Activated naive CD4-positive, alpha-beta T cell (primary cell): ENCODE measurements at places on chromosomes 5 and 9.

- DNase-seq = no peak
Measured at GRCh38 chr9:15178631-15179030, 128.4 kb downstream of the TTC39B start.

GRCh38 chr5:111132076-111132475 is 39.9 kb downstream of the WDR36 start:
- no peak for DNase-seq

DNA sequence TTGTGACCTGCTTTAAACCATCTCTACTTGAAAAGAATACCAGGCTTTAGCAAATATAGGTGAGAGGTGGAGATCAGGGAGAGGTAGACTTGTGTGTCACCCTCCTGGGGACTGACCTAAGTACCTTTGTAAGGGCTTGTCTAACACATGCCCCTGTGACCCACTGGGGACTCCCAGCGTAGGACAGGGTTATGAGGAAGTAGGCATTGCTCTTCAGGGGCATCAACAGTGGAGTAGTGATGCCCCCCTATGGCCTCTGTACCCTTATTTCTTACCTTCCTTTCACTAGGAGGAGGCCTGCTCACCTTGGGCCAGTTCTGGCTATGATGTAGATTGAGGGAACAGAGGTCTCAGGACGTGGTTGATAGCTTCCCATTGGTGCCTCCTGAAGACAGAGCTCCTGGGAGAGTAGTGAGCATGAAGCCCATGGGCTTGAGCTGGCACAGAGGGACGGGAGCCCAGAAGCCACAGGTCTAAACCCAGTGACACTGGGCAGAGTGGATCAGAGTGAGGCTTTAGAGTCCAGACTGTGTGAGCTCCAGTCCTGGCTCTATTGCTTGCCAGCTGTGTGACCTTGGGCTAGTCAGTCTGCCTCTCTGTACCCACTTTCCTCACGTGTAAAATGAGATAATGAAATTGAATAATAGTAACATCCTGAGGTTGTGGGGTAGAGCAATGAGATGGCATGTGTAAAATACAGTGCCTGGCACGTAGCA is 191.7 kb downstream of the AOPEP start:
- DNase-seq = no peak

DNA sequence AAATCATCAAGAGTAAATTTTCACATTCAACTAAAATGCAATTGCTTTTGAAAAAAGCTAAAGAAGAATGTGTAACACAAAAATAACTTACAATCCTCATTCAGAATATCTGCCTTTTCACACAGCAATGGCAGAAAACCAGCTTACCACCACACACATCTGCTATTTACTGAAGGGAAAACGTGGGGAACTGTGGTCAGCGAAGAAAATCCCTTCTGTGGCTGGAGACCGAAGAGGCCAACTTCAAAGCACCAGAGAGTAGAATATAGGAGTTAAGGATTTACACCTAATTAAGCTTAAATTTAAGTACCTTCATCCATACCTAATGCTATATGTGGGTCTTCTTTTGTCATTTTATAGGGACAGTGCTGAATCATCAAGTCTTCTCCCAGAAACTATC is 339.6 kb downstream of the DEPDC1B start:
- DNase-seq = no peak

DNA sequence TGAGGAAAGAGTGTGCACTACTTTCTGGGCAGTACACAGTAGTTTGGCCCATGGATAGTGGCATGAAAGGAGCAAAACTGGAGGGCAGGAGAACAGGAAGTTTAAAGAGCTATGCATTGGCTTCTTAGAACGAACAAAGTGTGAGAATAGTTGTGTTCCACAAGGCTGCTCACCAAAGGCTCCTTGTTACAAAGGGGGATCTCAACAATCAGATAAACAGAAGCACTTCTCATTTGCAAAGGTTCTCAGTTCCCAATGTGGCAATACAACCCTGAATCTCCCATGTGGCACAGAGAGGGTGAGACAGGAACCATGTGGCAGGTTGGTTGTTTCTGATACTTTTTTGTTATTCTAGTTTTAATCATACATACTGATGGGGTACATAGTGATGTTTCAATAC is 158.4 kb downstream of the CARTPT start:
- DNase-seq = no peak

GRCh38 chr5:111311666-111312065 is 87.5 kb downstream of the CAMK4 start:
- no peak for DNase-seq

GRCh38 chr5:135660826-135661575 is 82.2 kb upstream of the CXCL14 start:
- DNase-seq = no peak

DNA sequence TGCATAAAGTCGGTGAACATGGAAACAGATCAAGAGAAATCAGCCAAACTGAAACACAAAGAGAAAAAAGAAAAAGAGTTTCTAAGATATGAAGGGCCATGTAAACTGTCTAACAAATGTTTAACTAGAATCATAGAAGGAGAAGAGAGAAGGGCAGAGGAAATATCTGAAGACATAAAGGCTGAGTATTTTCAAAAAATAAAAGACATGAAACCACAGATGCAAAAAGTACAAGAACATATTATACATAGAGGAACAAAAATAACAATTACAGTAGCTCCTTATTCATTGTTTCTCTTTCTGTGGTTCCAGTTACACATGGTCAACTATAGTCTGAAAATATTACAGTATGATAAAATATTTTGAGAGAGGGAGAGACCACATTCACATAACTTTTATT is 106.3 kb downstream of the HOMER1 start:
- DNase-seq = no peak

DNA sequence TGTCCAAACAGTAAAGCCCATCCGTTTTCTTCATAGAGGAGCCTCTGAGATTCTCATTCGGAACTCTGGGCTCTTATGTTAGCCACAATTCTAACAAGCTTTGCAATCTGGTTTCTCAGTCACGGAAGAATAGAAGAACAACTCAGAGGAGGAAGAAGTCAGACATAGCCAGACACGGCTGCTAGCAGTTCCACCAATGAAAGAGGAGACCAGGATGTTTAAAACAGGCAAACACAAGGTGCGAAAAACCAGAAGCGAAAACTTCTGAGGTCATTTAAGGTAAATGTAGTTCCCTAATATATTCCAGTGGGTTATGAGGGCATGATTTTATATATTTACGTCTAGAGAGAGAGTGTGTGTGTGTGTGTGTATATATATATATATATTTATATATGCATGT is 34.1 kb upstream of the GDNF start:
- no peak for DNase-seq

DNA sequence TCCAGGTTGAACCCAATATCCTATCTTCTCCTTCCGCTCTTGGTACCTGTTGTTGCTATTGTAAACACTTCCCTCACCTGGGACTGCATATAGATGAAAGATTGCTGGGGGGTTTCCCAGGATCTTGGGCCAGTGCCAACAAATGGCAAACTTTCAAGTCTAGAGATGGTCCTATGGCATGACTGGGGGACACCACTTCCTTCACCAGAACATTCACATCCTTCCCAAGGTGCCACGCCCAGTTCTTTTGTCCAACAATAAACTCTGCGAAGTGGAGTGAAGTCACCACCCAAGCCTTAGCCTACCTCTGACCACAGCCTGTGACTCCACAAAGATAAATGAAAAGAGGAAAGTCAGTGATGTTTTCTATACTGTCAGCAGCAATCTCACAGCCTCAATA is 34.4 kb downstream of the DOCK8 start:
- no peak for DNase-seq

GRCh38 chr5:148976569-148977381 is 86.1 kb downstream of the SH3TC2 start:
- no peak for DNase-seq

DNA sequence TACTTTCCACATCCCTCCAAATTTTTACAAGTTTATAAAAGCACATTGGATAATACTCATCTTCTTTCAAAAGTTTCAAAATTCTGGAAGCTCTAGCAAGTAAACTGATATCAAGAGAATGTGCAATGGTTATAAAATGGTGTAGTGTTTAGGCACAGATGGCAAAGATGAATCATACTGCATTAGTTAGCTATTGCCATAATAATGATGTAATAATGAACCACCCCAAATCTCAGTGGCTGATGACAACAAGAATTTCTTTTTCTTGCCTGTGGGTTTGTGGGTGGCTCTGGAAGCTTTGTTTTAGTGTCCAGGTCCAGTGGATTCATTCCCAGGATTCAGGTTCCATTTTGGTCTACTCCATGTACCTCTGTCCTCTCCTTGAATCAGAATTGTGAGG is 319.0 kb downstream of the BRINP1 start:
- no peak for DNase-seq

DNA sequence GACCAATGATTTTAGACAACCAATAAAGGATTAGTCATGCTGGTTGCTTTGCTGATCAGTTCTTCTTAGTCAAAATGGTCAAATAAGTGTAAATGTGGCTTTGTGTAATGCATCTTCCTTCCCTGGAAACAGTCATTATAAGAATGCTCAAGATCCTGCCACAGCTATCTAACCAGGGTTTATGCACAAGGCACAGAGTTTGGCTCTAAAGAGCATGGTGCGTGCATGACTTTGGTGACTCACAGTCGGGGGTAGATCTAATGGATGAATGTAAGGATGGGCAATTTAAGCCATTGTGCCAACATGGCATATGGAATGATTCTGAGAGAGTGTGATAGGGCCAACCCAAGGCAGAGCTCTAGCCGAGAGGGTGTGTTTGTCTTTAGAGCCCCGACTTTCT is 6.5 kb downstream of the LIX1 start:
- no peak for DNase-seq

GRCh38 chr5:176671890-176672747 is 24.8 kb downstream of the TSPAN17 start:
- DNase-seq = no peak

GRCh38 chr9:134358662-134359319 is 32.5 kb downstream of the RXRA start:
- no peak for DNase-seq

DNA sequence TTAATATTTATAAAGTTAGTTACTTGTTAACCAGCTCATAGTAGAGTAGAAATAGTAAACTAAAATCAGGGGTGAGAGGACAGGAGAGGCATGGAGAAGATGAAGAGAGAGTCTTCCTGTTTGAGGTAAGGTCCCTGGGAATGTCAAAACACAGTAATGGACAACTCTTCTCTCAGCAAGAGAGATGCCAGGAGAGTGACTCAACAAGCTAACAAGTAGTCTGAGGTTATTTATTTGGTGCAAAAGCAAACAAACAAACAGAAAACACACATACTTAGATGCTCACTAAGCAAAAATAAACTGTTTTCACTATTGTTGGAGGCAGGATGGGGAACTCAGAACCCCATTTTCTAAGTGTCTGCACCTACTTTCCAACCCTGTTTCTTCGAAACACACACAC is 333.2 kb upstream of the RFX3 start:
- no peak for DNase-seq

- no peak for DNase-seq
Measured at GRCh38 chr9:129852579-129852978, 17.3 kb downstream of the USP20 start.

DNA sequence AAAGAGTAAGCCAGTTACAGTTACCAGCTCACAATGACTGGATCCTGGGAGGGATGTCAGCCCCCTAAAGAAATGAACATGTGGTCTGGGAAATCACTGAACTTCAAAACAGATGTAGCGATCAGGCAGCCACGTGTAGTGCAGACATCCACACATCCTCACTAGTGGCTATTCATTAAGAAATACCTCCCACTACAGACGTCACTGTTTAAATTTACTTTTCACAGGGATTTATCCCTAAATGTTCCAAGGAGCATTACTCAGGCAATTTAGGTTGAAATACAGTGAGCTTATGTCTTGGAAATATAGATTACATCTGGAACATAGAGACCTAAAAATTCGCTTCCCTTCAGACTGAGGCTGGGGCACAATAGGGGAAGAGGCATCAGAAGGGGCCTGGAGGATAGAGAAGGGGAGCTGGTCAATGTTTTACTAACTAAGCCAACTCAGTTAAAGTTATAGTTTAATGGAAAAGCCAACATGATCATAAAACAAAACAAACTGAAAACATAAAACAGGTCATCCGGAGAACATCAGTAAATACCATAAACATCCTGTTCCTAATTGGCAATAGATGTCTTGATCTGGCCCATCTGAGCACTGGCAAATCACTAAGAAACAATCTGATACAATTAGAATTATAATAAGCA is 92.3 kb downstream of the FANCC start:
- no peak for DNase-seq

DNA sequence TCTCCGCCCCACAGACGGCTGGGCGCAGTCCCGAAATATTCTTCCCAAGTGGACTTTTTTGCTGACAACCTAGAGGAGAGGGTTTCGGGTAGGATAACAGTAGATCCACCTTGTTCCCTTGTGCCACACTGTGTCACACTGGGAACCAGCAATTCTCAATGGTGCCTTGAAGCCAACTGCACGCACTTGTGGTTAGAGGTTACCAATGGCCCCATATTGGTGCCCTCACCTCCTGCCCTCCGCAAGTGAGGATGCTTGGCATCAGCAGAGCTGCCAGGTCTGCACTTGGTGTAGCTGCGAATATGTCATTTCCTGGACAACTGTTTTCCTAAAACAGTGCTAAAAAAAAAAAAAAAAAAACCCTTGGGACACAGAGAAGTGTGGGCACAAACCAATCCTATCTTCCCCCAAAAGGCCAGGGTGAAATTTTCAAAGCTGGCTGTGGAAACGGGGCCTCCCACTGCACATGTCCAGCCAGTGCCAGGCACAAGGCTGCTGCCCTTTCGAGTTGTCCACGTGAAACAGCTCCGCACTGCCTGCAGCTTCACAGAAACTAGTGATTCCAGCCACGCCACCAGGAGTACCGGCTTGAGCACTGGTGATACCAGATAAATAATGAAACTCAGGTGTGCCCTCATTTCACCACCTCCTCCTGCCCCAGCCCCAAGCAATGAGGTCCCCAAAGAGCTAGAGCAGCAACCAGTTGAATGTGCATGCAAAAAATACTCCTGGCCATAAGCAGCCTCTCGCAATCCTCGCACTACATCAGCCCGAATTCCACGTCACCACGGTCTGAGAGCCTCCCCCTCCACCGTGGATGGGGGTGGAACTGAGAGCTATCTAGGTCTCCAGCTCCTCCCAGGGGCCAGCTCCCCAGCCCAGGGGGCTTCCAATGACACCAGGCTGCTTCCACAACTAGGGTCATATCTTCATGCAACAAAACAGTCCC is 51.2 kb downstream of the USP20 start:
- DNase-seq = peak; percentile 37

DNA sequence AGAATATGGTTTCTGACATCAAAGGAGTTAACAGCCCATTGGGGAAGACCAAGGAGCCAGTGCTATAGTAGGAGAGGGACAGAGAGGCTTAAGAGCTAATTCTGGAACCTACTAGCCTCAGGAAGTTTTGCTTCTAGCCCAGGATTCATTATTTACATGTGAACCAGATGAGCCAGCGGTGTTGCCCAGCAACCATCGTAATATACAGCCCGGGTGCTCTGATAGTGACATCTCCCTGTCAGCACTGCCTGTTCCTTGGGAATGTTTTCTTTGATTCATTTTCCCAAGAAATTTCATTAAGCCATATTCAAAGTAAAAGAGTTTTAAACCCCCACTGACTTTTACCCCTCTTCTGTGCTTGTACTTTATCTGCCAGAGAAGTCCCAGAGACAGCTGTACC is 217.4 kb upstream of the ADAMTSL1 start:
- DNase-seq = no peak

- DNase-seq = no peak
Measured at GRCh38 chr9:137294681-137295237, 7.3 kb downstream of the NRARP start.
